Cardiac septum (tissue), 1 donor: ENCODE measurements at places on chromosomes 16 and 17. TPM values are rescaled to one million over a fixed set of nuclear protein-coding genes. Genes with fewer than 3 reads are reported as not detected.

GRCh38 chr16:31286421-31287032 is 26.8 kb downstream of the ITGAM start:
- DNase-seq: no peak

DNA sequence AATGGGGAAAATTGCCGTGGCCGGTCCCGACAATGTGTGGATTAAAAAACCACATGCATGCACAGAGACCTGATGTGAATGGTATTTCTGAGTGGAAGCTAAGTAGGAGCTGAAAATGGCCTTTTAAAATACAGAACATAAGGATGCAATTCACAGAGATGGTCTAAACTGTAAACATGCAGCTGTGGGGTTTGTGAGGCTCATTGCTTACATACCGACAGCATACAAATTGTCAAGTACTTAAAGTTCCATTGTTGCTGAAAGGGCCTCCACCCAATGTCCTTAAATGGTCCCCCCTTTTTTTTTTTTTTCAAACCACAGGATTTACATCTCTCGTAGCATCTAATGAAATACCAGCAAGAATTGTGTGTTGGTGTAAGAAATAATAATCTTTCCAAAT is 523.2 kb downstream of the MAF start:
- no peak for DNase-seq

DNA sequence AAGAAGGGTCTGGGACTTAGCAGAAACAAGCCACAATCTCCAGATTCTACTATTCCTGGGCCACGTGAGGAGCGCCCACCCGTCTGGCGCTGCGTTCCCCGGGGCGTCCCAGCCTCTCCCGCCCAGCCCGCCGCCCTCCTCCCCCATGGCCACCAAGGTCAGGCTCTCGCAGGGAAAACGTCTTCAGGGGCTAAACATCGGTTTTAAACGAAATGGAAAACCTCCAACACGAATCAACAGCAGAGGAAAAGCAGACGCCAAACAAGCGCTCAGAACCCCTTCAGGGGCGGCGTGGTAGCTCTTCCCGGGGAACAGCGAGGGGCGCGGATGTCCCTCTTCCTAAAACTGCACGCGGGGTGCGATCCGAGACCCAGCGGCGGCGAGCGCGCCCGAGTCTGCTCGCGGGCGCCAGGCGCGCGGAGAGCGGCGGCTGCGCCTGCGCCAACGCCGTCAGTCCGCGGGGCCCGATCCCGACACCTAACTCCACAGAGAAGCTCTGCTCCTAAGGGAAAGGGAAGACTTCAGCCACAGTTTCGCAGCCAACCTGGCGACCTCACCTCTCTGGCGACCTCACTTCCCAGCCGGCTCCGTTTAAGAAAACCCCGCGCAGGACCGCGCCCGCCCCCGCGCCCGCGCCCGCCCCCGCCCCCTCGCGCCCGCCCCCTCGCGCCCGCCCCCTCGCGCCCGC is 505 bp upstream of the COG1 start:
- peak; percentile 81 for DNase-seq

GRCh38 chr16:87053016-87053982 is 263.9 kb downstream of the C16orf95 start:
- no peak for DNase-seq

DNA sequence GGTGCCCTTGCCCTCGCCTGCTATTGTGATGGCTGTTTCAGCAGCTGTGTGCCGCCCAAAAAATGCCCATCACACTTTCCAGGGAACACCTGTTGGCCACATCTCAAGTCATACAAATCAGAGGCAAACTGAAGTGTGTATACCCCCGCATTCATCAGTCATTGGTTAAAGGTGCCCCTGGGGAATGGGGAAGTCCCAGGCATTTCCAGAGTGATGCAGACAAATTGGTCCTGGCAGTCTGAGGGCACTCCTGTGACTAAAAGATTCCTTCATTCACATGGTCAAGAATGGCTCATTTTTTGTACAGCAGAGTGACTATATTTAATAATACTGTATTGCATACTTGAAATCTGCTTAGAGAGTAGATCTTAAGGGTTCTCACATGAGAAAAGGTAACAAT is 102.9 kb upstream of the TMEM97 start:
- no peak for DNase-seq

DNA sequence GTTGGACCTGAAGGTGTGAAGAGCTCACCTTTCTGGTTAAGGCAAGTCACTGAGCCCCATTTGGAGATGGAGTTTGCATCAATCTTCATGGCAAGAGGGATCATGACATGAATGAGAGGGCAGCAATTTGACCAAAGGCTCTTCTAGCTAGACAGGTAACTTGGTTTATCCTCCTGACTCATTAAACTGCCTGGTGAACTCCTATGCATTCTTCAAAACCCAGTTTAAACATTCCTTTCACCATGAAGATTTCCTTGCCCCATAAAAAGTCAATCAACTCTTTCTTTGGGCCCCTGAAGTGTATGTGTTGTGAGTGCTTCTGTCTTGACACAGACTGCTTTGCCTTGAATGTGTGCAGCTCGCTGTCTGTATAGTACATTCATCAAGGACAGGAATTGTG is 120.0 kb upstream of the FOXF1 start:
- no peak for DNase-seq

DNA sequence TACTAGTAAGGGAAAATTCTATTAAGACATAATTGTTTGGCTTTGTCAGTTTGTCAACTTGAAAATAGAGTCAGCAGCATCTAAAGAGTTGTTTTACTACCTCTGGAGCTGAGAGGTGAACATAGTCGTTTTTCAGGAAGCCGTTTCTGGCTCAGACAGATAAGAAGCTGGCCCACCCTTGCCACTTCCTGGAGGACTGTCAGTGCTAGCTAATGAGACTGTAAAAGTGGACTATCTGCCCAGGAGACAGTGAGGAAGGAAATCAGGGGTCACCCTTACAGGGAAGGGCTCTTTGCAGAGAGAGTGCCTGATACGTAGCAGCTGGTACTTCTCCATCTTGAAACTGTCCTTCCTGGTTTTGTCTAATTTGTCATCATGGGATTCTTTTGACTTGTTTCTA is 328.7 kb downstream of the WWOX start:
- DNase-seq: no peak

- peak; percentile 71 for DNase-seq
Observed at GRCh38 chr17:73969956-73970355, 233.5 kb upstream of the RPL38 start.

- DNase-seq: no peak
Observed at GRCh38 chr17:55327225-55328088, 62.7 kb downstream of the HLF start.

GRCh38 chr17:62809656-62810055 is 1.5 kb upstream of the MARCHF10 start:
- DNase-seq: no peak

DNA sequence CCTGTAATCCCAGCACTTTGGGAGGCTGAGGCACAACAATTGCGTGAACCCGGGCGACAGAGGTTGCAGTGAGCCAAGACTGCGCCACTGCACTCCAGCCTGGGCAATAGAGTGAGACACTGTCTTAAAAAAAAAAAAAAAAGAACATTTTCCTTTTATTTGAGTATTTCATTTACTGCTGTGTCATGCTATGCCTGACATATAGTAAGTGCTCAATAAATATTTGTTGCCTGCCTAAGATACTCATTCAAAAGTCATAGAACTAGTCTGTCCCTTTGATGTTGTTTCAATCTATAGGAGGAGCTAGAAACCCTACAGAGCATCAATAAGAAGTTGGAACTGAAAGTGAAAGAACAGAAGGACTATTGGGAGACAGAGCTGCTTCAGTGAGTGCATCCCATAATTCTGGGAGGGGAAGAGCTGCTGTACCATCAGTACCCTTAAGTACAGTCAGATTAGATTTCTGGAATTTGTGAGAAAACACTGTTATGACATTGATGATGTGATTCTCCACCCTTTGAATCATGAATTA is 20.0 kb downstream of the CALCOCO2 start:
- no peak for DNase-seq

DNA sequence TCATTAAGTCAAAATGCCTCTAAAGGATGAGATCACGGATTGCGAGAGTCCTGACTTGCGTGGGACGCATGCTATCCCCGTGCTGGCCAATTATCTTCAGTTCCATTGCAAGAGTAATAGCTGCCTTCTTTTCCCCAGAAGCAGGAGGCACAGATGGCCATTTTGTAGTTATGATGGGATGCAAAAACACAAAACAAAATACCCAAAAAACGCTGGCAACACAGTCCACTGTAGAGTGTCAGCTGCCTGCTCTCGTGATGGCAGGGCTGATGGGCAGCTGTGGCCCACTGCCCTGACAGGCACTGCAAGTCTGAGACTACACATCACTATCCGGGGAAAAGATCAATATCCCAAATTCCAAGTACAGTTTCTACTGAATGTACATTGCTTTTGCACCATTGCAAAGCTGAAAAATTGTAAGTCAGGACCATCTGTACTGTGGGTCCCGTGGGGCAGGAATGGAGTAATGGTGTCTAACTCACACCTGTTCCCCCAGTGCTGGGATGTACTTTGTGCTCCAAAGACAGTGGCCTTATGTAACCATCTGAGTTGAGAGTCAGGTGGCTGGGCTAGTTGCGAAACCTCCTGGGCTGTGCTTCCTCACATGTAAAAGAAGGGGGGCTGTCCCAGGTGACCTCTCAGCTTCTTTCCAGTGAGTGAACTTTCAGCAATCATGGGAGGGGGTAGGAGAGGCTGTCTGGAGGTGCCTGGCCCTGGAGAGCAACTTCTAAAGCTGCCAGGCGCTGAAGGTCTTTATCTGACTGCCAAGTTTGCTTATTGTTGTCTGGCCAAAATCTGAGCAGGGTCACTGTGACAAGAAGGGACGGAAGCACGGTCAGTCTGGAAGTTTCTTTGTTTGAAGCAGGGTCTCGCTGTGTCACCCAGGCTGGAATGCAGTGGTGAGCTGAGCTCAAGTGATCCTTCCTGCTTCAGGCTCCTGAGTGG is 4.7 kb downstream of the SLC47A1 start:
- DNase-seq: peak; percentile 75

DNA sequence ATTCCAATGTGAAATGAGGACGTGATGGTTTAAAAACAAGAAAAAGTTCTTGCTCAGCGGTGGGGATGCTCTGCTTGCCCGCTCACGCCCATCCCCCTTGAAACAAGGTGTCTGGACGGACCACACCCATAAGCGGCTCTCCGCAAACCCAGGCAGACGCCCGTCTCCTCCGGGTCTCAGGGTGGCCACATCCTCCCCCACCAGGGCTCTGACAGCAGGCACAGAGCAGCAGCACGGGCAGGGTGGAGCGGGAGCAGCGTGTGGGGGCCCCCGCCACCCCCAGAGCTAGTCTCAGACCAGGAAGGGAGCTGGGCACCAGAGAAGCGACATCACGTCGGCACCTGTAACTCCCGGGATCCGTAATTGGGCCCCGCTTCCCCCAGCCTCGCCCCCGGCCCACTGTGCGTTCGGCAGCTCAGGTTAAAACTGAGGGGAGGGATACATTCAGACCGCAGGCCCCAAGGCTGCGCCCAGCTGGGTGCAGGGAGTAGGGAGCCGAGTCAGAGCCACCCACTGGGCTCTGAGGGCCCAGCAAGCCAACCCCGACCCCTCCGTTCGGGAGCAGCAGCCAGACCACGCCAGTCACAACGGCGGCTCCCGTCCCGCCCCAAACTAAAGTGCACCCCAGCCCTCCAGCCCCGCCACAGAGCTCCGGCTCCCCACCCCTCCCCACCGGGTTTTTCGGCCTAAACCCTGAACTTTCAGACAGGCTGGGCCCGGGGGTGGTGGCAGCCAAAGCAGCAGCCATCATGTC is 22.0 kb downstream of the CLUH start:
- DNase-seq: peak; percentile 71

TBC1D26 gene
- not detected for total RNA-seq

ANKRD40CL gene
- not detected for total RNA-seq

PIGQ gene
- total RNA-seq: 25.5 TPM

TBKBP1 gene
- total RNA-seq: 11.2 TPM
